ENCODE measurements at places on chromosomes 6 and 20. TPM values are rescaled to one million over a fixed set of nuclear protein-coding genes. Genes with fewer than 3 reads are reported as not detected.

Gene YWHAB
- total RNA-seq, result 179 TPM

Gene GHRH
- not detected for total RNA-seq

Gene RAET1E
- 1.6 TPM for total RNA-seq

Gene CTNNBL1
- 44.1 TPM for total RNA-seq

Gene REPS1
- total RNA-seq, result 28.5 TPM

Gene BACH2
- total RNA-seq, result 3.9 TPM

Gene NOTCH4
- 17.3 TPM for total RNA-seq

DNA sequence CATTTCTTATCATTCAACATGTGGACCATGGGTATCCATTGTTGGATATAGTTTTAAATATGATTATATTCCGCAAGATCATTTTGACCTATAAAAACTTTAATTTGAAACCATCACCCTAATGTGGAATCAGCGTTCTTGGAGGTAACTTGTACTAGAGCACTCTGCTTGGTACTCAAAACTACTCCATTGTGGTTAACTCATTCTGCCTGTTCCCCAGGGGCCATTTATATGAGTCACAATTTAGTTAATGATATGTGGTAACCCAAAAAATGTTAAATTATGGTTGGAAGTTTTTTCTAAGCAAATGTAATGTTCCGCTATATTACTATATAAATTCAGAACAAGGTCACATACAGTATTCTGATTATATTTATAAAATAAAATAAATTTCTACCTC lies 109.3 kb downstream of the TRDN start:
- no peak for DNase-seq

DNA sequence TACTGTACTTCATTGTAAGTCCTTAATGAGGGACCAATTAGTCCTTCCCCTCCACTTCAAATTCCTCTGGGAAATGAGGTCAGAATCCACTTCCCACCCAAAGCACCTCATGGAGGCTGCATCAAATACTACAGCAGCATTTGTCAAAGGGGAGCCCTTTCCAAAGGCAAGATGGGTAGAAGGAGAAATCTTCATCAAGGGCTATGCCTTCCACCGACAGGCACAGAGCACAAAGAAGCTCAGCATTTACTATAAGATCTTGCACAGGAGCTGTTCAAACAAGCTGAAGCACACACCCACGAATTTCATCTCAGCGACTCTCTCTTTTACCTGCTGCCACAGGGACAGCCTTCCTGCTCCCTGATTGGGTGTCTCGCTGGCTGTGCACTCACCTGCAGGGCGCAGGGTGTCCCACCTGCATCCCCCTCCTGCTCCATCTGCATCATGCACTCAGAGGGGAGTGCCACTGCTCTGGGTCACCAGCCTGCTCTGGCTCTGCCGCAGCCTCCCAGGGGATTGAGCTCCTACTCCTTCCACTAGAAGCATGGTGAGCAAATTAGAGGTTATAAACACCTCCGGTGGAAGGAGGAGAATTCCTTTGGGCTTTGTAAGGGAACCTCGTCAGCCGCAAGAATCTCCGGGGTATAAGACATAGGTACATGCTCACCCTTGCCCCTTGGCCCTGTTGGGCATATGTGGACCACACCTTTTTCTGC lies 164.5 kb downstream of the ATXN1 start:
- DNase-seq, result no peak

- no peak for DNase-seq
These were observed 722.2 kb upstream of the EYS start for GRCh38 chr6:66429210-66429609.

DNA sequence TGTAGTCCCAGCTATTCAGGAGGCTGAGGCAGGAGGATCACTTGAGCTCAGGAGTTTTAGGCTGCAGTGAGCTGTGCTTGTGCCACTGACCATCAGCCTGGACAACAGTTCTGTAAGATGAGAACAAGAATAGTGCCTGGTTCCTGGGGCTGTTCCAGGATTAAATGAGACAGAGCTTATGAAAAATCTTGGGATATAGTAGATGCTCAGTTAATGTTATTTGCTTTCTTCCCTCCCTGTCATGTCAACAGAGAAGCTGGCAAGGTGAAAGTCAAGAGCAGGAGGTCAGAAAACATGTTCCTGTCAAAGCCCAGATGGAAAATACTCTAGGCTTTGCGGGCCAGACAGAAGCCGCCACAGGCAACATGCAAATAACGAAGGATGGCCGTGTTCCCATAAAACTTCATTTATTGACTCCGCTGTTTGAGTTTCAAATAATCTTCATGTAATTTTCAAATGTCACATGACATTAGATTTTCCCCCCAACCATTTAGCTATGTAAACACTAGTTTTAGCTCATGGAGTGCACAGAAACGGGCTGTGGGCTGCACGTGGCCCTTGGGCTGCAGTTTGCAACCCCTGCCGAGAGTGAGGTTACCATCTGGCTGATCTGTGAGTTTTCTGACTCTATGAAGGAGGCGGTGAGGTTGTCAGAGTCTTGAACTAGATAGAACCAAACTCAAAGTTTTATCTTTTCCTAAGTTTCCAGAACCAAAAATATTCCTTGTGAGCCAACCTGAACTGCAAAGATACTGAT lies 63.4 kb upstream of the PMEPA1 start:
- no peak for DNase-seq

GRCh38 chr6:113871975-113872374 lies 14.8 kb downstream of the MARCKS start:
- DNase-seq, result no peak

GRCh38 chr6:161279677-161280415 lies 6.0 kb upstream of the AGPAT4 start:
- no peak for DNase-seq

- DNase-seq, result no peak
These were observed 10.2 kb upstream of the TMEM170B start for GRCh38 chr6:11527274-11527870.

GRCh38 chr6:163331245-163331644 lies 83.3 kb upstream of the QKI start:
- no peak for DNase-seq

GRCh38 chr20:14984768-14985622 lies 647.6 kb upstream of the FLRT3 start:
- no peak for DNase-seq

GRCh38 chr6:110875548-110876169 lies 1.1 kb downstream of the AMD1 start:
- peak; percentile 90 for DNase-seq

DNA sequence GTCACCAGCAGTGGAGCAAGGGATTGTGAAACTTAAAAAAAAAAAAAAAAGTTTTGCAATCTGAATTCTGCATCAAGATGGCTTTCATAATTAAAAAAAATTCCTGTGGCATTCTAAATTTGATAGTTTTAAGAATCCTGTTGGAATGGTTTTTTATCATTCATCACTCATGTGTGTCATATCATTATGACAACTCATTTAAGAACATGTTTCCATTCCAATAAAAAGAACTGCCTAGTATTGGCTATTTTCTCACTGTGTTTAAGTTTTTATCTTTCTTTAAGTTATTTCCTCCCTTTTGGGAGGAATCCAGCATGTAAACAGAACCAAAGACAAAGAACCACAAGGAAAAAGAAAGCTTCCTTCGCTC lies 26.2 kb upstream of the RHAG start:
- DNase-seq, result no peak

DNA sequence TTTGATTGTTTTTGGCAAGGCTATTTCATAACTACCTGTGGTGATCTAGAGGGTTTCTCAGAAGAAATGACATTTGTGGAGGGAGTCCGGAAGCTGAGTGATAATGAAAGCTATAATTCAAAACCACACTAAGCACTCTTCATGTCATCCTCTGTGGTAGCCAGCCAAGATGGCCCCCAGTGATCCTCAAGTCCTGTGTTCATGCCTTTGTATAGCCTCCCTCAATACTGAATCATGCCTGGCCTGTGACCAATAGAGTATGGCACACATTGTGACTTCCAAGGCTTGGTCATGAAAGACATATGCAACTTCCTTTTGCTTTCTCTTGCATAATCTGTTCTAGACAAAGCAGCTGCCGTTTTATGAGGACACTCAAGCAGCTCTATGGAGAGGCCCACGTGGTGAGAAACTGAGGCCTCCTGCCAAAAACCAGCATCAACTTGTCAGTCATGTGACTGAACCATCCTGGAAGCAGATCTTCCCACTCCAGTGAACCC lies 12.8 kb upstream of the DNAAF9 start:
- DNase-seq, result no peak

Measured in posterior vena cava (tissue), 2 donors.